A549 treated with GW870086 at 1 μM for 4 hours (cell line): ENCODE measurements at places on chromosomes 6 and 20. TPM values are rescaled to one million over a fixed set of nuclear protein-coding genes. Genes with fewer than 3 reads are reported as not detected.

RPS10 gene
- 2,020 to 2,216 TPM (median 2,116 TPM) in 5 replicates for total RNA-seq

SLC18B1 gene
- total RNA-seq = 4.6 to 5.9 TPM (median 5.2 TPM) in 5 replicates

CABLES2 gene
- total RNA-seq = 4.2 to 6.4 TPM (median 5.8 TPM) in 5 replicates

NKAIN4 gene
- 5.2 to 8.2 TPM (median 6.0 TPM) in 5 replicates for total RNA-seq

PRR18 gene
- 0.07 to 0.15 TPM (median 0.12 TPM) in 5 replicates for total RNA-seq

TBX18 gene
- total RNA-seq = 11.3 to 21.0 TPM (median 18.6 TPM) in 5 replicates

NEURL2 gene
- 0.99 to 1.3 TPM (median 1.1 TPM) in 5 replicates for total RNA-seq

SLC22A16 gene
- not detected in 5 replicates for total RNA-seq

TCF21 gene
- 0.03 to 0.08 TPM (median 0.04 TPM) in 4 of 5 replicates, not detected in the other for total RNA-seq

SEMG2 gene
- total RNA-seq = not detected in 5 replicates

CST7 gene
- total RNA-seq = 0.14 to 0.19 TPM in 2 of 5 replicates, not detected in the others

CLIC5 gene
- total RNA-seq = 0.10 TPM in 1 of 5 replicates, not detected in the others

OVOL2 gene
- total RNA-seq = 0.18 to 0.34 TPM (median 0.21 TPM) in 4 of 5 replicates, not detected in the other

TRIM15 gene
- total RNA-seq = not detected in 5 replicates
